ENCODE measurements at places on chromosomes 16 and 17.

- DNase-seq = no peak
Measured at GRCh38 chr17:69086641-69087040, 25.9 kb upstream of the ABCA9 start.

DNA sequence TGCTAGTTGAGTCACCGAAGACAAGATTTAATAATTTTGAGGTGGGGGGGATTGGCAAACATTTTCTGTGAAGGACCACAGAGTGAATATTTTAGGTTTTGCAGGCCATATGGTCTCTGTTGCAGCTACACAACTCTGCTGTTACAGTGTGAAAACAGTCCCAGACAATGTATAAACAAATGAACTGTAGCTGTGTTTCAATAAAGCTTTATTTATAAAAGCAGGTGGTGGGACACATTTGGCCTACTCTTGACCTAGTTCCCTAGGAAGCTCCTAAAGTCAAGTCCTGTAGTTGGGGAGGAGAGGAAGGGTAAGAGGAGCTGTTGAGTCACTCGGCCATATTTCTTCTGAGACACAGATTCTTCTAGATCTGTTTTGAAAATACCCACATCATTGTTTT is 92.3 kb downstream of the SDR42E1 start:
- no peak for DNase-seq

GRCh38 chr16:57167538-57167937 is 18.3 kb downstream of the PSME3IP1 start:
- no peak for DNase-seq

DNA sequence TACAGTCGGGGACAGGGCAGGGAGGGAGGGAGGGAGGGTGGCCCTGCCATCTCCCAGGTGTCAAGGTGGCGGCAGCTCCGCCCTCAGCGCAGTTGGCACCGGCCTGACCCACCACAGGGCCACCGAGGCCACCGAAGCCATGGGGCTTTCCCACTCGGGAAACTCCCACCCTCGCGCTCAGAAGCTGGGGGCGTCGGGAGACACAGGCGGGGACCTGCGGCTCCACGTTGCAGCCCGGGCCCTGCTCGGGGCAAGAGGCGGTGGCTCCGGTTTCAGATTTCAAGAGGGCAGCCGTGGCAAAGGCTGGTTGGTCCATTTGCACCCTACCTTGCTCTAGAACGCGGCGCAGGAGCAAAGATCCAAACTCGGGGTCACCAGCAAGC is 544 bp downstream of the CYB561 start:
- DNase-seq = no peak

GRCh38 chr16:68081861-68082628 is 3.1 kb upstream of the NFATC3 start:
- peak; percentile 73 for DNase-seq

DNA sequence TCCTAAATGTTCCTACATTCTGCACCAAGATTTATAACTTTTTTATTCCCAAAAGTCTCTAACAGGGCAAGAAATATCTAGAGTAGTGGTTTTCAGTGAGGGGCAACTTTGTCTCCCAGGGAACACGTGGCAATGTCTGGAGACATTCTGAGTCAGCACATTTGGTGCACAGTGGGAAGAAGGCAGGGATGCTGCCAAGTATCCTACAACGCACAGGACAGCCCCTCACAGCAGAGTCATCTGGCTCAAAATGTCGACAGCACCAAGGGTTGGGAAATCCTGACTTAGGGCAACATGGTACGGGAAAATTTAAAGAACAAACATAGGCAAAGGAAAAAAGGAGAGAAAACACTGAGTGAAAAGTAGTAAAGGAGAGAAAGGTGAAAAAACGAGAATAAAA is 61.8 kb downstream of the SMG6 start:
- no peak for DNase-seq

GRCh38 chr16:69234460-69234859 is 47.5 kb downstream of the SNTB2 start:
- DNase-seq = no peak

DNA sequence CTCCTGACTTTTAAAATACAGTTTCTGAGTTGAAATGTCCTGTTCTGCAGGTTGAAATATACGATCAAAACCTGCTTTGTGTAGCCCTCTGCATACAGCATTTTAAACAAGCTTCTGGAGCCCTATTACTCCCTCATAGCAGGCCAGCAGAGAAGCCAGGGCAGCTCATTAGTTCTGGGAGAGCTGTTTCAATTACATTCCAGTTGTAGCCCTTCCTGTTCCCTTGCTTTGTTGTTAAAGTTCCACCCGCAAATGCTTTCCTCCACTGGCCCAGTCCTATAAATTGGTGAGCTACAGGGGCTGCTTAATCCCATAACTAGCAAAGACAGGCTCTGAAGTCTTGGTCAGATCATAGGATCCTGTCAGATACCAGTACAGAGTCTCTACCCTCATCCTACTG is 162.5 kb downstream of the SLC39A11 start:
- DNase-seq = no peak

- DNase-seq = no peak
Measured at GRCh38 chr16:78257376-78257728, 157.9 kb downstream of the WWOX start.

- no peak for DNase-seq
Measured at GRCh38 chr17:35596530-35597233, 9.6 kb downstream of the AP2B1 start.

DNA sequence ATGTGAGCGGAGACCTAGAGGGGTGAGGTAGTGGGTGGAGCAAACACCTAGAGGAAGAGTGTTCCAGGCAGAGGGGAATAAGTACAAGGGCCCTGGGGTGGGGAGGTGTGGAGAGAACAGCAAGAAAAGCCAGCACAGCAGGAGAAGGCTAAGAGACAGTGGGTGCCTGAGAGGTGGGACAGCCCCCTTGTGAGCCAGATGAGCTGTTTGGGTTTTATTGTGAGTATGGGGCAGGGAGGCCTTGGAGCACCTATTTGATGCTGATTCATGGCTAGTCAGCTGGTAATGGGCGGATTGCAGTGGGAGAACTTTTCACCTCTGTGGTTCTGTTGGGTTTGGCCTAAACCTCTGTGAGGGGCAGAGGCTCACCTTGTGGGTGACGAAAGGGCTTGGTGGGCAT is 68.4 kb downstream of the ABCC1 start:
- DNase-seq = no peak

DNA sequence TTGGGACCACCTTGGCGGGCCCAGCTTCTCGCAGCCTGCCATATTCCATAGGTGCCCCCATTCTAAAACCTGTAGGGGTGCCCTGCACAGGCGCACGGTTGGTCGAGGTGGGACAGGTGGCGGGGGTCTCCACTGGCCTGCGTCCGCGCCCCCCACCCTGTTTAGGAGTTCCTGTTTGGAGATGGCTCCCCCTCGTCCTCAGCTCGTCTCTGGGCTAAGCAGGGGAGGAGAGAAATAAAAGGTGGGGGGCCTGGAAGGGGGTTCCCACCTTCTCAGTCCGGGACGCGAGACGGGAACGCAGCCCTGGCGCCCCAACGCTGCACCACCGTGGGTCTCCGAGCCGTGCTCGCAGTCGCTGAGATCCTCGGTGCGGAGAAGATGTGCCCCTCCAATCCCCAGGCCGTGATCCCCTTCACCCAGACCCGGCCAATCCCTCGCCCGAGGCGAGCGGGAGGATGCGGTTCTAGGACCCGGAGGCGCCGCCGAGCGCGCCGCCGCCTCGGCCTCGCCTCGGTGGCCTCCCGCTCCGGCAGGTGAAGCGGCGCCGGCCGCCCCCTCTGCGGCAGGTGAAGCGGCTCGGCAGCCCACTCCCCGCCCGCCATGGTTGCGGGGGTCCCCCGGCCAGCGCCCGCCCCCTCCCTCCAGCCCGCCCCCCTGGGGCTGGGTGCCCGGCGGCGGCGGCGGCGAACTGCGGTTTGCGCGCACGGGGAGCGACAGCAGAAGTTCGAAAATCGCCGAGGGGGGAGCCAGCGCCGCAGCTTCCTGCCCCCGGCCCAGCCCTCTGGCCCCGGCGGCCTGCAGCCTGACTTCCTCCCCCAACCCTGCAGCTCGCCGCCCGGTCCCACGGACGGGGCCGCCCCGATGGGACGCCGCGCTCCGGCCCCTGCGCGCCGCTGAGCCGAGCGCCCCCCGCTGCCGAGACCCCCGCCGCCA is at the start of gene FMNL1:
Gene FMNL1 (plus strand): TSS at position 805 of the 933 bp plus-strand sequence. CDS start 240 bp downstream, outside the sequence.
- DNase-seq = no peak

GRCh38 chr17:69457603-69458002 is 43.1 kb downstream of the MAP2K6 start:
- DNase-seq = no peak

DNA sequence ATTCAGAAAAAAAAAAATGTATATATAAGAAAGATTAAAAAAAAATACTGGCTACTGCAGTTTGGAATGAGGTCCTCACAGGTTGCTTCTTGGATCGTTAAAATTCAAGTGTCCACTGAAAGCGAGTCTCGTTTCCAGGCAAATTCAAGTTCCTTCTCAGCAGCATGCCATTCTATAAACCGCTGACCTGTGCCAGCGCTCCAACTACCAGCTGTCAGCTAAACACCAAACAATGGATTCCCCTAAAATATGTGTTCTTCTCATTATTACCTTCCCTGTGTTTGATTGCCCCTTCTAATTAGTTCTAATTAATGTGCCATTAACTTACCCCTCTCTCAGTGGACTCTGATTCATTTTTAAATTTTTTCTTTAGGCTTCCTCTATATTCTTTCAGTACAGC is 92.4 kb downstream of the DNAH9 start:
- no peak for DNase-seq

Measured in mesenteric fat pad (tissue), 1 donor.